ENCODE measurements at places on chromosomes 3 and 15. TPM values are rescaled to one million over a fixed set of nuclear protein-coding genes. Genes with fewer than 3 reads are reported as not detected.
A peak's percentile ranks its signal among the peaks of the same experiment; 100 is the strongest.

DNA sequence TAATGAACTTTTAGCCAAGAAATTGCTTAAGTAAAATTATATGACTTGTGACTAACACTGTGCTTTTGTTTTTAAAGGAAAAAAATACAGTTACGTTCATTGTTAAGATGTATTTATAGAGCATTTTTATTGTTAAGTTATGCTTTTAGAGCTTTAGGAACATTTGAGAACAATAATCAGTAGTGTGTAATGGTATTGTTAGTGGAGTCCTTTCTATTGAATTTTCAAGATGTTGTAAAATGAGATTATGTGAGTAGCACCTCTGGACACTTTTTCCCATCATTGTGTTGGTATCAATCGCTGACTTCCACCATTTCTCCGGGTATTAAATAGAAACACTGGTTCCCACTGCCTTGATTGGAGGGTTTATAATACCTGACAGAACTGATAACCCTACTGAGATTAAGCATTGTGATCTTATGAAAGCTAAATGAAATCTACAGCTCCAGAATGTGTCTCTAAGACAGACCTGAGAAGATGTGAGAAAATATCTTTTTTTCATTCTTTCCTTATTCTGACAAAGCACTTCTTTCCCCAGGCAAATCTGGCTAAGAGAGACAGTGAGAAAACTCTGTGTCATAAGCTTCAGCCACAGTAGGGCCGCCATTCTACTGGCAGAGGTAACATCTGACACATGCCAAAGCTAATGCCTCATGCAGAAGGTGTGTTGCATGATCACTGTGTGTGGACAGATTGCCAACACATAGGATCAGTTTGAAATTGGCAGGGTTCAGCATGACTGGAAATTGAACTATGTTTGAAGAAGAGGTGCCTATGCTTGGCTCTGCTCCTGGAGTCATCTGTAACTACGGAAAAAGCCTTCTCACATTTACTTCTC is 610.8 kb downstream of the MECOM start:
- DNase-seq, result no peak

DNA sequence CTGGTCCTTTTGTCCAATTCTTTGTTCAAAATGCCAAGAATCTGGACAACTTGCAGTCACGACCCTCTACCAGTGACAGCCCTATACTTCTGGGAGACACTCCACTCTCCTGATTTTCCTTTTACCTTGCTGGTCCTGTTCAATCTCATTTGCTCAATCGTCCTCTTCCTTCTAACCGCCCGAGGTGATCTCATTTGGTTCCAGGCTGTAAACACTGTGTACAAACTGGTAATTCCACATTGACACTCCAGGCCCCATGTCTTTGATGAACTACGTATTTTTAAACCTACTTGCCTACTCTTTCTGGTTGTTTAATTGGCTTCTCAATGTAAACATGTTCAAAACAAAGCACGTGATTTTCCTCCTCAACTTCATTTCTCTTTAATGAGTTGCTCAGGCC is 23.7 kb upstream of the C3orf49 start:
- no peak for DNase-seq

DNA sequence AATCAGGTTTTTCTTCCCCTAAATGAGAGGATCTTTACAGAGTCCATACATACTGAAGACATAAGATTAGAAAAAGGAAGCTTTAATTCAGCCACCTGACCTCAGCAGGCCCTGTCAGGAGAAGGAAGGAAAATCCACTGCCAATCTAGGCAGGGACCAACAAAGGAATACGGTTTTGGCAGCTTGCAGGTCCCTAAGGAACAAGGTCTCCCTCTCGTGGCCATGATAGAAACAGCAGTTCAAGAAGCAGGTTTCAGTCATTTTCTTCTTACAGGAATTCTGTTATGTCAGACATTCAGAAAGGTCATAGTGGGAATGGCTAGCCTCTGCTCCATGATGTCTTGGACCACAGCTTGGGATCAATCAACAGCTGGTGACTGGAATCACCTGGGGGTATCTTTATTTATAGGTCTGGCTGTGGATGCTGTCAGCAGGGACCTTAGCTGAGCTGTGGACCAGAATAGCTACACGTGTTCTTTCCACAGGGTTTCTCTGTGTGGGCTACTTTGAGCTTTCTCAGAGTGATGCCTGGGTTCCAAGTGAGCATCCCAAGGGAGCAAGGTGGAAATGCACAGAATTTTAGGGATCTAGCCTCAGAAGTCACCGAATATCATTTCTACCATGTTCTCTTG is 9.4 kb upstream of the CMSS1 start:
- DNase-seq, result peak; percentile 60

DNA sequence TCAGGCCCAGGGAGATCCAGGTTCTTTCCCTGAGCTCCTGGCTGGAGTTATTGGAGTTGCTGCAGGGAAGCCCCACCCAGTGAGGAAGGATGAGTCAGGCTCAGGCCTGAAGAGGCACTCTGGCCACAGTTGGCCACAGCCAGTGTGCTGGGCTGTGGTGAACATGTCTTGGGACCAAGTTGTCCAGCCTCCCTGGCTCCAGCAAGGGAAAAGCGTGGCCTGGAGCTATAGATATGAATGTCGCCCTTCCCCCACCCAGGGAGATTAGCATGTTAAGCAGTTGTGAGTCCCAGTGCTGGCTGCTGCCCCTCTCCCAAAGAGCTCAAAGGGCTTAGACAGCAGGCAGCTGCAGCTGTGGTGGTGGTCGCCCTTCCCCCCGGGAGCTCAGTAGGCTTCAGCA is 963.2 kb downstream of the ROBO2 start:
- DNase-seq, result no peak

- DNase-seq, result no peak
Observed at GRCh38 chr3:195224156-195224979, 46.6 kb downstream of the XXYLT1 start.

DNA sequence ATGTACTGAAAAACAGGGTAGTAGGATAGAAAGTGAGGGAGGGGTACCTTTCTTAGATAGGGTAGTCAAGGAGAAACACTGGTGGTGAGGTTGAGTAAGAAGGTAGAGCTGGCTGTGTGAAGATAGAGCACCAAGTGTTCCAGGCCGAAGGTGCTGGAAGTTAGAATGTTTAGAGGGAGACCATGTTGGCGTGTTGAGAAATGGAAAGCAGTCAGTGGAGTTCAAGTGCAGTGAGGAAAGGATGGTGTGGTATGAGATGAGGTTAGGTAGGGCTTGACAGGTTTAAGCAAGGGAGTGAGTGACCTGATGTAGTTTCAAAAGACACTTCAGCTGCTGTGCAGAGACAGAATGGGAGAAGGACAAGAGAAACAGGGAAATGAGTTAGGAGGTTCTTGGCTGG is 54.2 kb upstream of the CHST2 start:
- no peak for DNase-seq

- DNase-seq, result no peak
Observed at GRCh38 chr3:148856384-148856783, 8.7 kb upstream of the CPA3 start.

DNA sequence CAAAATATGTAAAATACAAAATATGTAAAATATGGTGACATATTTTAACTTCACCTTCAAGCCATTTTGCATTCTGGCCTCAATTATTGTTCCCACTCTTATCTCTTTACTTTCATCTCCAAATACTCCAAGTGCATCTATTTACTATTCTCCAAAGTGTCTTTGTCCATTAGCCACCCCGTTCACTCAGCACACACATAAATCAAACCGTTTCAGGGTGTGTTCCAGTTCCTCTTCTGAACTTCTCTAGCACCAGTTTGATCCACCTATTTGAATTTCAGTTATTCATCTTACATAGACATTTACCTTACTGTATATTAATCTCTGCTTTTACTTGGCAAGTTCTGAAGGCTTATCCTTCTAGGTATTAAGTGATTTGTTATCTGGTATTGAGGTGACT is 45.1 kb downstream of the SGO1 start:
- no peak for DNase-seq

GRCh38 chr3:57100046-57100695 is 39.7 kb downstream of the SPATA12 start:
- peak; percentile 82 for DNase-seq

DNA sequence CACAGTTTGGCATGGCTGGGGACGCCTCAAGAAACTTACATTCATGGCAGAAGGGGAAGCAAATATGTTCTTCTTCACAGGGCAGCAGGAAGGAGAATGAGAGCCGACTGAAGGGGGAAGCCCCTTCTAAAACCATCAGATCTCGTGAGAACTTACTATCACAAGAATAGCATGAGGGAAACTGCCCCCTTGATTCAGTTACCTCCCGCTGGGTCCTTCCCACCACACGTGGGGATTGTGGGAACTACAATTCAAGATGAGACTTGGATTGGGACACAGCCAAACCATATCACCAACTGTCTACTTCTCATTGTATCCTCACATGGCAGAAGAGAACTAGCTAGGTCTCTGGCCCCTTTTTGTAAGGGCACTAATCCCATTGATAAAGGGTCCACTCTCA is 30.5 kb downstream of the CCDC32 start:
- DNase-seq, result no peak

DNA sequence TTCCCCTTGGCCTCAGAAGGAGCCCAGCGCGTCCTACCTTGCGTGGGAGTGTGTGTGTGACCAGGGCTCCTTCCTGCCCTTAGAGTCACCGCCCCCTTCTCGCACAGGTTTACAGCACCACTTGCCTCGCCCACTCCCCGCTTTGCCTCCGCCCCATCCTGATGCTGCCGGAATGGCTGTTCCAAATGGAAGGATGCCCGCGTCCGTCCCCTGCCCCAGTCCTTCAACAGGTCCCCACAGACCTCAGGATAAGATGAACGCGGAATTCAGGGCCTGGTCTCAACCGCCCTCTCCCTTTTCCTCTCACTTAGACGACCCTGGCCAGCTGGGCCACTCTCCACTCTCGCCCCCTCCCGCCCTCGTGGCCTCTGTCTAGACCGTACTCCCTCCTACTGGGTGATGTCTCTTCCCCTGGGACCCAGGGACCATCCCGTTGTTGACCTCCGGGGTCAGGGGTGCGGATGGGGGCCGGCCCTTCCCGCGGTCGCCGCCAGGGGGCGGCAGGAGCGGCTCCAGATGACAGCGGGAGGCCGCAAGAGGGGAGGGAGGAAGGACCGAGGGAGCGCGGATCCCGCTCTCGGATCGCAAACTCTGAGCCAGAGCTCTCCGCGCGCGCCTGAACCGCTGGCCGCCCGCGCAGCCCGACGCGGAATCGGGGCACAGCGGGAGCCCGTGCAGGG is at the start of gene THSD4:
TSS of gene THSD4 (plus strand) at position 585 of the 680 bp plus-strand sequence.
- DNase-seq, result peak; percentile 65

GRCh38 chr3:13463618-13464400 is 16.3 kb upstream of the HDAC11 start:
- no peak for DNase-seq

DNA sequence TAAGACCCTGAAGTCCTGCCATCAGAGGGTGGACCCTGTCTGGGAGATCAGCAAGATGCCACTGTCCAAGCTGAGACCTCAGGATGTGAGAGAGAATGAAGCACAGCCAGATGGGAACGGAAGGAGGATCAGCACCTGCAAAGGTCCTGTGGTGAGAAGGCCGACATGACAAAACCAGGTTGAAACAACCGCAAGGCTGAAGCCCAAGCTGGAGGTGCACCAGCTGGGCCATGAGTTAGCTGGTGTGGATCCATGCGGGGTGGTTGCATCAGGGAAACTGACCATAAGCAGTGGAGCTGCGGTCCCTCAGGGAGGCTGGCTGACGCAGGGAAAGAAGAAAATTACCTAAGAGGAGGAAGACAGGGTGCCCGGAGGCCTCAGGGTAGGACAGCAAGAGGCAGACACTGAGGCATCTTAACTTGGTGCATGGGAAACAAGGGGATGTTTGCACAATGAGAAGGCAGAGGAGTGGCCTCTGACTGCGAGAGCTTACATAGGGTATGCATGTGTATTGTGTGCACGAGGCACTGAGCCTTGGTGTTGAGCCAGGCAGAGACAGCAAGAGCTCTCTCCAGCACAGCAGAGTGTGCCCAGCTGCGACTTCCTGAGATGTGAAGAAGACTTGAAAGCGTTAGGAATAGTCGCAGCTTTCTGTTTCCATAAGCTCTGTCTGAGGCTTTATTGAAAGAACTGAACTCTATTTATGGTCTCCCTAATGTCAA is 497.7 kb downstream of the OCA2 start:
- DNase-seq, result no peak

DNA sequence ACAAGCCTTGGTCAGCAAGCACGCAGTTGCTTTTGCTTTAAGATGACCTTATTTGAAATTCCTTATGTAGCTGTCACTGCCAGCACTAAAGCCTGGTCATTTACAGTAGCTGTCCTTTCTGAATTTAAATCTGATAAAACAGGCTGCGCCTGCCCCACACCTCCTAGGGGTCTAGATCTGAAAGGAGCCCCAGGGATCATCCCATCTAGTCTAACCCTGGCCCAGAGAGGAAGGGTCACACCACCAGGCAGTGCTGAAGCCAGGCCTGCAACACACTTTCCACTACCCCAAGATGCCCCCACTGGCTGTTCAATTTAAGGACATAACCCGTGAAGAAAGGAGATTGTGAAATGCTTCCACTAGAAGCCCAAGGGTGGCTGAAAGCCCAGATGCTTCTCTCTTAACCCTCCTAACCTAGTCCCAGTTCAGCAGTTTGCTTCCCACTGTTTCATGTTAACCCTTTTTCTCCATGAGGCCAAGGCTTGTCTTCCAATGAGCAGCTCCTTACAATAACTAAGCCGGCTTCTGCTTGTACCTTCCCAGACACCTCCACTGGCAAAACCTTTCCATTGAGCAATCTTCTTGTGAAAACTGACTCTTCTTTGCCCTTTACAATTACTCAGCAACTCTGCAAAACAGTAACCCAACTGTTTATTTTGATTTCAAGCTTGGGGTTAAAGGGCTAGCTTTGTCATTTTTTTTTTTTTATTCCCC is 198.9 kb upstream of the LPP start:
- DNase-seq, result peak; percentile 20

- DNase-seq, result peak; percentile 61
Observed at GRCh38 chr3:150751781-150752263, 11.1 kb downstream of the SIAH2 start.

- DNase-seq, result no peak
Observed at GRCh38 chr15:70140543-70141375, 43.0 kb upstream of the TLE3 start.

DNA sequence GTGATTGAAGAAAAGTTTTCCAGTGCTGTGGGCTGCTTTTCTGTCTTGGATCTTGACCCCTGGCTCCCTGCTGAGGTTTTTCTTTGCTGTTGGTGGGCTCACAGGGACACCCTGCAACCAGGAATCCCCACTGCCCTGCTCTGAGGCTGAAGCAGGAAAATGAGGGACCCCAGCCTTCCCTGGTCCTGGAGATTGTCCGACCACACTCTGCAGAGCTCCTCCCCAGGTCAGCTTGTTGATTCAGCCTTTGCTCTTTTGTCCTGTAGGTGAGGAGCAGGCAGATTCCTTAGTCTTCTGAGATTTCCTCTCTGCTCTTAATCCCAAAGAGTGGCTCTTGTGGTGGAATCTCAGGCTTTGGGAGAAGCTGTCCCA is 194.5 kb downstream of the RPLP1 start:
- DNase-seq, result no peak

GRCh38 chr3:172321035-172321434 is 127.2 kb downstream of the GHSR start:
- DNase-seq, result no peak

CCK gene
- total RNA-seq, result 1.3 TPM

RBM5 gene
- 132 TPM for total RNA-seq

STXBP5L gene
- 0.35 TPM for total RNA-seq

A4GNT gene
- not detected for total RNA-seq

KBTBD13 gene
- not detected for total RNA-seq

DPPA2 gene
- not detected for total RNA-seq

Data from mucosa of gallbladder (tissue), 1 donor.